NCI-H226 (cell line): ENCODE measurements at places on chromosomes 4 and X.

- no peak for DNase-seq
Observed at GRCh38 chr4:140533951-140534480, 10.0 kb downstream of the ELMOD2 start.

GRCh38 chr4:78414116-78414515, 137.5 kb upstream of the ANXA3 start:
- DNase-seq = no peak

DNA sequence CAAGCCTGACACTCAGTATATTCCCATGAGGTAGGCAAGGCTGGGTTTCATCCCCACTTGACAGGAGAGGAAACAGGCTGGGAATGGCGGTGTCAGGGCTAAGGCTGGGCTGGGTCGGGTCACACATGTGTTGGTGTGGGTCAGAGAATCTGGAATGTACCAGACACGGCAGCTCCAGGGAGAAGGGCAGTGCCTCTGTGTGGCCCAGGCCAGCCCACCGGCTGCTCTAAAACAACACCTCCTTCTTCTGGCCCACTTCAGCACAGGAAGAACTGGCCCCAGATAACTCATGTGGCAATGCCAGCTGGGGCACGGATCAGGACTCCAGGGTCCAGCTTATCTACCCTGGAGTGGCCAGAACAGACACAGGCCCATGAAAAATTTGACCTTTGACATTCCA, 6.3 kb downstream of the HAUS7 start:
- DNase-seq = no peak

- peak; percentile 44 for DNase-seq
Observed at GRCh38 chr4:73589261-73589847, 30.9 kb downstream of the RASSF6 start.

- DNase-seq = no peak
Observed at GRCh38 chr4:95585016-95585695, 36.4 kb upstream of the UNC5C start.

DNA sequence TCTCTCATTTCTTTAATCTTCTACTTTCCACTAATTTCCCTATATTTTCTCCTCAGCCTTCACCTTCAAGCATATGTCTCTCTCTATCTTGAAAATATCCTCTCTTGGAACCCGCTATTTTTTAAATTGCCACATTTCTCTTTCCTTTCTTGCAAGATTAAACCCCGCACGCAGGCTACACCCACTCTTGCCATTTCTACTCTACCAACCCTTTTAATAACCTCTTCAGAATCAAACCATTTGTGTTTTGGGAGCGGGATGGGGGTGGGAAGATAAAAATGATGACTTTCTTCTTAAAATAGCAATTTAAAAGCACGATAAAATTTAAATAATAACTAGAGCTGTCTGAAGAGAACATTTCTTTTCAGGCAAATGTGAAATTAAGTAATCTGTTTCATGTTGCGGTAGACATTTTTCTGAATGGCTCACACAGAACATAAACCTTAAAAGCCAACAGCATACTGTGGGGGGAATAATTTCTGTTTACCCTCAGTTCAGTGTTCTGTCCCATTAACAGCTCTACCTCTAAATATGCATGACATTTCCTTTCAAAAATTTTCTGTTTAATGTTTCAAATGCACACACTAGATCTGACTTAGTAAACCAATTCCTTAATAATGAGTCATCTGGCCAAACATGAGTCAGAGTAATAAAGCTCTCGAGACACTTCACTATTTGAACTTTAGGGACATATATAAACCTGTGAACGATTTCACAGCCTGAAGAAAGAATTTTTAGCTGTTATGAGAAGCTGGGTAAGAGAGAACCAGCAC, 20.5 kb downstream of the ARSJ start:
- DNase-seq = peak; percentile 91

GRCh38 chrX:2665387-2666304, 25.4 kb upstream of the CD99 start:
- no peak for DNase-seq

DNA sequence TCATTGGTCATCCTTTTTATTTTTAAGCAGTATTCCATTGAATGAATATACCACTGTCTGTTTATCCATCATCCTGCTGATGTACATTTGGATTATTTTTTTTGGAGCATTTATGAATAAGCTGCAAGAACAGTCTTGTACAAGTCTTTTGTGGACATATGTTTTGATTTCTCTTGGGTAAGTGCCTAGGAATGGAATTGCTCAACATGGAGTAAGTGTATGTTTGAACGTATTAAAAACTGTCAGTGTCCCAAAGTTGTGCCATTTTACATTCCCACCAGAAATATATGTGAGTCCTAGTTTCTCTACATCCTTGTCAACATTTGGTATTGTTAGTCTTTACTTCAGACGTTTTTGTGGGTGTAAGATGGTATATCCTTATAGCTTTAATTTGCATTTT, 287.0 kb upstream of the POF1B start:
- no peak for DNase-seq

DNA sequence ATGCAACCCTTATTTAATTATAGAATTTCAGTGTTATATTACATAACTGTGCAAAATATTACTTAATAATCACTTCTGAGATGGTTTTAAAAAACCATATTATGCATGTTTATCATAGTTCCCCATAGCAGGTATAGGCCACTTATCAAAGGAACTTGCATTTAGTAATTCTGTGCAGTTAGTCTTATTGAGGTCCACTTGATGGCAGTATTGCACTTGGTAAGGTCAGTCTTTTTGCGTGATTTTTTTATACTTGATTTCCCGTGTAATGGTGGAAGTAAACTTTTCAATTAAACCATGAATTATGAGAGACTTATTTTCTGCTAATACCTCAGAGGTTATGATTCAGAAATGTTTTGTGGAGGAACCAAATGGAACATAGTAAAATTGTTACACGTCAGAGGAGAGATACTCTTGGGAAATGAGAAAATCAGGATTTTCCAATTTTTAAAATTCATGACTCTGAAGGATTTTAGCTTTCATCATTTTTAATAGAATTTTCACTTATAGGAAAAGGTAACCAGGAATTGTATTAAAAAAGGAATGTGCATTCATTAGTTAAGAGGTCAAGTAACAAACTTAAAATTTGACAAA, 230.0 kb downstream of the CCSER1 start:
- DNase-seq = peak; percentile 14

GRCh38 chr4:162985131-162985530, 181.6 kb downstream of the NAF1 start:
- no peak for DNase-seq

- no peak for DNase-seq
Observed at GRCh38 chrX:40411340-40412111, 169.2 kb upstream of the ATP6AP2 start.
